ENCODE measurements at places on chromosomes 1 and 21.
A peak's percentile ranks its signal among the peaks of the same experiment; 100 is the strongest.

DNA sequence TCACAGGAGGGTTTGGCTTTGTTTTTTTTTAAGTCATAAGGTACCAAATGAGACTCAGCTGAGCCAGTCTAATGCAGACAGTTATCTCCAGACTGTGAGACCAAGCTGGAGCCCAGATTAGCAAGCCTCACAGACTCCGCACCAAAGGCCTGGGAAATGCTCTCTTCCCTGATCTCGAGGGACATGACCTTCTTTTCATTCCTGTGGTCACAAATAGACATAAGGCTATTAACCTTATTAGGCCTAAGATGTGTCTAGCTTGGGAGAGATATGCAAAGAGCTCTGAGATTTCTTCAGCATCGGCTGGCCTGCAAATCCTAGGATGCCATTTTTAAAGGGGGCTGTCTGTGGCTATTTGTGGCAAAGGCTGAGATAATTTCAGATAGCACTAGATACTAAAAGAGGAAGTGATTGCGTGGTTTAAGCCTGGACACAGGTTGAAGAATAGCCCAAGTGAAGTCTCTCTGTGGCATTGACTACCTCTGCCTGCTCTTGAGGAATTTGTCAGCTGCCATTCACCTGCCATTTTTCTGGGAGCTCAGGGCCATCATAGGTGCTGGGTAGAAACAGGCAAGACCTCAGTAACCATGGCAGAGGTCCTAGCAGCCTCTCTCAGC is 301.3 kb downstream of the SIPA1L2 start:
- no peak for DNase-seq

- DNase-seq: no peak
Measured at GRCh38 chr1:95778217-95778616, 544.2 kb downstream of the RWDD3 start.

DNA sequence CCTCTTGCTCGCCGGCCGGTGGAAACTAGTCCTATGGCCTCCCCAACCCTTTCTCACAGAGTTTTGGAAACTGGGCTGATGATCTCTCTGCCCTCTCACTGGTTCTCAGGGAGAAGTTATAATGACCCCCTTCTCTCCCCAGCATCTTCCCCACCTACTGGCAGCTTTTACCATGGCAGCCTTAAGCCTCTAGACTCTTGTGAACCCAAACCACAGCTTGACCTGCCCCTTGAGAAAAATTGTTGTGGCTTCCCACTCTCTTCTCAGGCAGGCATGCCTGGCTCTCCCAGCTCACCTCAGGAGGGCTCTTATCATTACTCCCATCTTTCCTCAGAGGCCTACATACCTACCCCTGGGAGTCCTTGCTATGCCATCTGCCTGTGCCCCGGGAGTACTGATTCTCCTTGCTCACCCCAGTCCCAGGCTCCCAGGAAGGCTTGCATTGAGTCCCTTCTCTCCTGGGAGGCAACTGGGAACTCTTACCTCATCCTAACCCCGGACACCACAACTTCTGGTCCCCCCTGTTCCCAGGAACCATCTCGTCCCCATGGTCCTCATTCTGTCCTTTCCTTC is 1.6 kb downstream of the NSUN4 start:
- no peak for DNase-seq

- DNase-seq: no peak
Measured at GRCh38 chr1:192633533-192634253, 2.3 kb upstream of the RGS13 start.

DNA sequence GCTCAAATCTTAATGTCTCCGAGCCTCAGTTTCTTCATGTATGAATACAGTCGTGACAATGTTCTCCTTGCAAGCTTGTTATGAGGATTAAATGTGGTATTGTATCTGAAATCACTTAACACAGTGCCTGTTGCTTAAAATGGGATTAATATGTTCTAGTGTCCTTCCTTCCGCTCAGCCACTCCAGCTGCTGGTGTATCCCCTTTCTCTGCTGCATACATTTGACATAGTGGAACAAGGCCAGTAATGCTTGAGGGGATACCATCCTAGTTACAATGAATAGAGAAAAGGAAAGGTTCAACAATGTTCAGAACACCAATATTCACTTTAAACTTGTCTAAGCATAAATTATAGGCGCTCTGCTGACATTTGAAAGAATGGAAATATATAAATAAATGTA is 64.0 kb downstream of the PROX1 start:
- DNase-seq: no peak

DNA sequence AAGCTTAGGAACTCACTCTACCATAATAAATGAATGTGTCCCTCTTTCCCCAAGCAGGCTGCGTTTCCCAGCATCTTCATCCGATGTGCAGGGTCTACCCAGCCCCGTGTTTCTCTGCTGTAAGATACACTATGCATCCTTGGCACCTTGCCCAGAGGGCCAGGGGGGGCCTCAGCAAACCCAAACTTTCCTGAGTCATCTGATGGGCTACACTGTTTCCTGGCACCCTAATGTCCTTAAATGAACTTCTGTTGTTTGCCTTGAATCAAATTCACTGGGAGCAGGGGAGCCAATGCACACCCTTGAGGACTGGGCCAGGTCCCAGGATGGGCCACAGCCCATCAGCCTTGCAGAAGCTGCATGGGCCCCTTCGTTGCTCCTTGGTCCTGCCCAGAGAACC is 145.5 kb downstream of the IGSF21 start:
- no peak for DNase-seq

DNA sequence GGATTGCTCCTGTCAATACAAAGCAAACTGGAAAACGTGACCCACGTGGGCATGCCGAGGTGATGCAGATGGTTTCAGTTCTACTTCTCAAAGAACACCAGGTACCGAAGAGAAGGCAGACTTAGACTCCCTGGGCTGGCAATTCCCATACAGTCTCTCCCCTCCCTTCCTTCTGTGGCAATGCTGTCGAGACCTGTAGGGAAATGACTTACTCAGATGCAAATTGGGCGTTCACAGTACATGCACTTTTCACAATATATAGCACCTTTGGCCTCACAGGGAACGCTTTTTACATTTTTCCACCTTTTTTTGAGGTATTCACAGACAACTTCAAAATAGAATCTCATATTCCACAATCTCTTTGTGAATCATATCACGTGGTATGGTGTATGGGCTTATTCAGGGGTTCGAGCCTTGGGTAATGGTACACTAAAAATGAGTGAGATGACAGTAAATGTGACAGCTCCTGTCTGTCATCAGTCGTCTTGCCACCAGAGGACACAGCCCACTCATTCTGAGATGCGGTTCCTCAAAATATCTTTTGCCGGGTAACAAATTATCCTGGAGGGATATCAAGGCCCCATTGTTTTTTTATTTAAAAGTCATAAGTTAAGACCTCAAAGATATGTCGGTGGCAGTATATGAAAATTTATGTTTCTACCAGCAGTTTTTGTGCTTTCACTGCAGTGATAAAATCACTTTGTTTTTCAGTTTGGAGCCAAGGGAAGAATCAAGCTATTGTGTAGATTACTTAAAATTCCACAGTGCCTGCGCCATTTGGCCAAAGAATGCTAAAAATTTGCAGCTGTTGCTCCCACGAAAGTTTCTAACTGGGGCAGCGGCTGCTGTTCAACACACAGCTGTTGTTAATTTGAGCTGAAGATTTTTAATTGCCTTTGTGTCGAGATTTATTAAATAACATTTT is 168.4 kb downstream of the ZZZ3 start:
- no peak for DNase-seq

- DNase-seq: no peak
Measured at GRCh38 chr1:184237588-184237987, 149.2 kb upstream of the C1orf21 start.

DNA sequence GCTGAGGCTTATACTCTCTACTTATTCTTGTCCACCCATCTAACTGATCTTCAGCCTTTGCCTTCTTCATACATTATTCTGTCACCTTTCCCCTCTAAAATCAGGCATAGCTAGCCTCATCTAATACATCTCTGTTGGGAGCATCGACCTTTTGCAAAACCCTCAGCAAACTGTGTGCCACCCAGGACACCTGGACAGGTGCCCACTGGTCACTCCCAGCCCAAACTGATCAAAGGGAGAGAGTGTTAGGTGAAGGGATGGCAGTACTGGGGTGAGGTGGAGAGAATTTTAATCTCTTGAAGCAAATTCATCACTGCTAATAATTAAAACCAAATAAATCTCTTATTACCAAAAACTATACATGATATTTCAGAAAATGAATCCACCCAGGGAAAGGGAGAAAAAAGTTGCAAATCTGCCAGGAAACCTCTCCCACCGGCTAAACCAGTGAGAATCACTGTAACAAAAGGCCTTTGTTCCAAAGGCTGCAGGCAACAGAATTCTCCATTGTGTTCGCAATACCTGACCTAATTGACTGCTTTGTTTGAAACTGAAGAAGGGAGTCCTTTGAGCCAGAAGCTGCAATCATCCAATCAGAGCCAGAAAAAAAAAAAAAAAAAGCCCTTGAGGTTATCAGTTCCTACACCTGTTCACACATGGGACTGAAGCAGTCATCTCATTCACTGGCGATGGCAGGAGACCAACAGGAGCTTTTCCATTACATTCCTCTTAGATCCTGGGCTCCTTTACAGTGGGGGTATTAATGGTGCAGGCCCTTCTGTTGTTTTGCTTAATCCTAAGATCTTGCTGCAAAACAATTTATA is 172.6 kb downstream of the APP start:
- no peak for DNase-seq

- peak; percentile 26 for DNase-seq
Measured at GRCh38 chr1:225446595-225446960, 18.7 kb upstream of the LBR start.

DNA sequence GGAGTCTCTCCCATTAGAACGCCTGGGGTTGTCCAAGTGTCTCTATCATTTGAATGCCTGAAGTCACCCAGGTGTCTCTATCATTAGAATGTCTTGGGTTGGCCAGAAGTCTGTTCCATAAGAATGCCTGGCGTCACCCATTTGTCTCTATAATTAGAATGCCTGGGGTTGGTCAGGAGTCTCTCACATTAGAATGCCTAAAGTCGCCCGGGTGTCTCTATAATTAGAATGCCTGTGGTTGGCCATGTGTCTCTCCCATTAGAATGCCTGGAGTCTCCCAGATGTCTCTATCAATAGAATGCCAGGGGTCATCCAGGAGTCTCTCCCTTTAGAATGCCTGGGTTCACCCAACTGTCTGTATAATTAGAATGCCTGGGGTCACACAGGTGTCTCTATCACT is 54.5 kb downstream of the RNF187 start:
- no peak for DNase-seq

- no peak for DNase-seq
Measured at GRCh38 chr1:160646180-160646579, 664 bp downstream of the SLAMF1 start.

- DNase-seq: no peak
Measured at GRCh38 chr1:89939059-89939570, 55.8 kb upstream of the ZNF326 start.

GRCh38 chr1:52628614-52629324 is 4.2 kb upstream of the SHISAL2A start:
- no peak for DNase-seq

DNA sequence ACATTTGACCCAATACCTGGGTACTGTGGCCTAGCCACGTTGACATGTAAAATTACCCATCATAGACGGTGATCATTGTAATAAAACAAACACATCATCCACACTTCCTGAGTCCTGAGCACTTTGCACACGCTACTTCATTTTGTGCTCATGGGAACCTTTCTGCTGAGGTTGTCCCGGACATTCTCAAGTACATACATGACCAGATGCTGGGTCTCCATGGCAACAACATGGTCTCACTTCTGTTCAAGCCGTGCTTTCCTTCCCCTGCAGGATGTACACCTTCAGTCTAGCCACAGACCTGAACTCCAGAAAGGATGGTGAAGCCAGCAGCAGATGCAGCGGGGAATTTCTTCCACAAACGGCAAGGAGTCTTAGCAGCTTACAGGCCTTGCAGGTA is 22.7 kb downstream of the UBASH3A start:
- DNase-seq: no peak

GRCh38 chr1:231976231-231976630 is 349.6 kb downstream of the DISC1 start:
- no peak for DNase-seq

GRCh38 chr1:183841950-183842794 is 37.3 kb downstream of the RGL1 start:
- no peak for DNase-seq

DNA sequence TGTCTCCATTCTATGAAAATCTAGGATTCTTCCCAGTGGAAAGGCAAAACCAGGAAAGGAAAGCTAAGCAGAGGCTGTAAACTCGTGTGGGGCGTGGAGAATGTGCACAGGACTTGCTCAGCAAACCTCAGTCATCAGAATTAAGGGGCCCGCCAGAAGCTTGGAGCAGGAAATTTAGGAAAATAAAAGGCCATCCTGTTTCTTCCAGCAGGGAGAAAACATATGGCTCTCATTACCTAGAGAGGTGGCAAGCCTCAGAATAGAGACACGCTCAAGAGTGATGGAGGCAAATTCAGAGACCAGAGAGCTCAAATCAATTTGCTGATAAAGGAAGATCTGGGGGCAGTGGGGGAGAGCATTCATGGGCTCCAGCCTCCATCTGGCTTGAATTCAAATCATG is 151.9 kb upstream of the KLHDC7A start:
- DNase-seq: no peak

- DNase-seq: no peak
Measured at GRCh38 chr1:213256438-213257087, 205.5 kb downstream of the RPS6KC1 start.

DNA sequence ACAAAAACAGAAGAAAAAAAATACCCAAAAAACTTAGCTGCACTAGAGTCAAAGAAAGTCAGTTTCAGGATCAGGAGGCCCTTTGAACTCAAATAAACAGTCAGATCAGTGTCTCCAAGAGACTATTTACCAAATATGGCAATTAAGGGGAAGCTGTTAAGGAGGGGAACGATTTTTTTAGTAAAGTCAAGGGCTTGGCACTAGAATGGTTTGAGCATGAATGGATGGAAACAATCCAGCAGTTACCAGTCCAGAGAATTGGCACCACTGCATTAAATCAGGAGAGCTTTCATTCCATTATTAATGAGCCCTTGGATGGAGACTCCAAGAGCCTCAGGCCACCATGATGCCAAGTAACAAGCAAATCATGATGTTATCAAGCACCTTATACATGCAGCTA is 7.2 kb downstream of the TRAPPC3 start:
- DNase-seq: peak; percentile 43

- DNase-seq: peak; percentile 32
Measured at GRCh38 chr1:182889997-182890396, 50.9 kb downstream of the DHX9 start.

GRCh38 chr1:94865360-94865759 is 45.2 kb downstream of the SLC44A3 start:
- no peak for DNase-seq

- no peak for DNase-seq
Measured at GRCh38 chr1:53726009-53726600, 12.9 kb downstream of the GLIS1 start.

DNA sequence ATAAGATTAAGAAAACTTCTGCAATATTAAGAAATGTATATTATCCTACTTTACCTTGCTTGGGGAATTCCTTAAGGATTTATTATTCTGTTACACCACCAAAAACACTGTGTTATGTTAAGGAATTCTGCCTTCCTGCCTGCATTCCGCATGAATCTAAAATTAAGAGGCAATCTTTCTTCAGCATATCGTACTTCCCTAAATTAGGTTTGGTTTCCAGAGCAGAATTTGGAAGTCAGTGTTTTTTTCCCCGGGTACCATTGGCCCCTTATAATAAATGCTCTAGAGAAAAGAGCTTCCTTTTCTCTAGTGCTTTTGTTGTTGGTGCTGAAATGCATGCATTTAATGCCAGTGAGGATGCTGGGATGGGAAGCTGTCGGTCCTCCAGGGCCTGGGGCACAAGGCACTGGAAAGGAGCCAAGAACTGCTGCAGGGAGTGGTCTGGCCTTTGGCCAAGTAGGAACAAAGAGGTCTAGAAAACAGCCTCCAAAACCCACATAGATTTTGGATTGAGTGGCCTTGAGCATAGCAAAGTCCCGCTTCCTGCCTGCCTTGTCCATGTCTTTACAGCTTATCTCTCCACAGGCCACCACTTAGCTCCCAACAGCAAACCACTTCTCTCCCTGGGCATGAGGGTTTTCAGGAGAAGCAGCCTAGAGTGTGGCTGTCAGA is 69.9 kb downstream of the RRAGC start:
- DNase-seq: no peak

Data from hematopoietic multipotent progenitor cell (in vitro differentiated cells).